ENCODE measurements at places on chromosomes 13 and 19.
A peak's percentile ranks its signal among the peaks of the same experiment; 100 is the strongest.

DNA sequence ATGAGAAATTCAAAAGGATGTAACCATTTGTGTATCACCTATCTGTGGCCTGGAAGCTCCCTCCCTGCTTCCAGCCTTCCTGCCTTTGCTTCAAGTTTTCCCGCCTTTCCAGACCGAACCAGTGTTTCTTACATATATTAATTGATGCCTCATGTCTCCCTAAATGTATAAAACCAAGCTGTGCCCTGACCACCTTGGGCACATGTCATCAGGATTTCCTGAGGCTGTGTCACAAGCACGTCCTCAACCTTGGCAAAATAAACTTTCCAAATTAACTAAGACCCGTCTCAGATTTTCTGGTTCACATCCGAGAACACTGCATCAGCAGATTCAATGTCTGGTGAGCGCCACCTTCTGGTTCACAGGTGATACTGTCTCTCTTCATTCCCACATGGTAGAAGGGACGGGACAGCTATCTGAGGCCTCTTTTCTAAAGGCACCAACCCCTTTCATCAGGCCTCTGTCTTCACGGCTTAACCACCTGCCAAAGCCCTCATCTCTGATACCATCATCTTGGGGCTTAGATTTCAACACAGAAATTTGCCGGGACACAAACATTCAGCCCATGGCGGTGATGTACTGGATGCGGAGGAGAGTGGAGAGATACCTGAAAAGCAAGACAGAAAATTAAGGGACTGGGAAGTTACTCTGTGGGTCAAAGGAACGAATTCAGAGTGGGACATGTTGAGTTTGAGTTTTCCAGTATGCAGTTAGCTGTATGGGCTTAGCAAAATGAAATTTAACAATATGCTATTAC lies 58.7 kb upstream of the PABPC3 start:
- DNase-seq: peak; percentile 54

- no peak for DNase-seq
Observed at GRCh38 chr19:45819769-45820168, 4.7 kb upstream of the RSPH6A start.

GRCh38 chr19:14114854-14115253 lies 2.7 kb downstream of the PRKACA start:
- no peak for DNase-seq

DNA sequence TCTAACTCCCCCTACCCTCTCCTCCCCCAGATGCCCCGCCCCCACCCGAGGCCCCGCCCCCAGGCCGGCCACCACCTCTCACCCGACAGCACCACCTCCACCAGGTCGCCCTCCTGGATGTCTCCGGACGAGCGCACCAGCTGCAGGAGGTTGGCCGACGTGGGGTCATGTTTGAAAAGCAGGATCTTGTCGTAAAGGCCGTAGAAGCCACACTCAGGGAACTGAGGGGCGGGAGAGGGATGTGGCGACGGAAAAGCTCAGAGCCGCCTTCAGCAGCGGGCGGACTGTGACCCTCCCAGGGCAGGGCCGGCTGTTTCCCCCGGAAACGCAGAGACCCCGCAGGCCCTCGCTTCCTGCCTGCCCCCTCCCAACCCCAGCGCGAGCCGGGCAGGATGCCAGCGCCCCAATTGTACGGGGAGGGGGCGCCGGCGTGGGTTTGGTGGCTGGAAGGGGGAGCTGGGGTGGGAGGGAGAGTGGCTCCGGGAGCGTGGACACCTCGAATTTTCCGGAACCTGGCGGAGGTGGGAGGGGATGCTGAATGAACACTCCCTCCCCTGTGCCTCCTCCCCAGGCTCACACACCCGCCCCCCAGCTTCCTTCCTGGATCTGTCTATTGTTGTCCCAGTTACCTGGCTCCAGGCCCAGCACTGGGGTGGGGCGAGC lies 3.0 kb downstream of the PRKD2 start:
- no peak for DNase-seq

DNA sequence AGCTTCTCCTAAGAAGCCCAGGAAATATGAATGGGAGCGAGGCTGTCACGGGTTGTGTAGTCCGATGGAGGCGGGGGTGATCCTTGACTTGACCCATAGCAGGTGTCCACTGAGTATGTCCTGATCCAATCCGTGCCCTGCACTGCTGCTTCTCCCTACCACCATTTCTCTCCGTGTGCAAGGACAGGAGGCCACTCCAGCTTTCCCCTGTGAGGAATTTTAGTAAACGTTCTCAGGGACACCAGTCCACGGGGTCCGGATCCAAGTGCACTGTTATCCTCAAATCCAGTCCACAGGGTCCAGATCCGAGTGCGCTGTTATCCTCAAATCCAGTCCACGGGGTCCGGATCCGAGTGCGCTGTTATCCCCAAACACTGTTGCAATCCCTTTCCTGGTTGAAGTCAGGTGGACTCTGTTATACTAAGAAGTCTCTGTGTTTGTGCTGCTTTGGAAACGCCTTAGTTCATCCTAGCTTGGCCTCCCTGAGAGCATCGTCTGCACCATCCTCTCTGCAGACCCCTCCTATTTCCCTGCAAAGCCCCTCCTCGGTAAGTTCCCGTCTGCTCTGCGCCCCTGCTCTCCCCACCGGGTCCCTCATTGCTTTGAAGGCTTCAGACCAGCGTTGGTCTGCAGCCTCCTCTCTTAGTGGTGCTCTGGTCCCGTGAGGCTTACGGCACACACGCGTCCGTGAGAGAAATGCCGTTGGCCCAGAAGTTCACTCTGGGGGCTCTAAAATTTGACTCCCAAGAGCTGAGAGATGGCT lies 303.5 kb downstream of the TEX29 start:
- DNase-seq: no peak

All from NCI-H1930 (cell line).